ENCODE measurements at places on chromosomes 12 and 14. TPM values are rescaled to one million over a fixed set of nuclear protein-coding genes. Genes with fewer than 3 reads are reported as not detected.

Gene TBX3
- 0.07 TPM for total RNA-seq

Gene RAPGEF3
- total RNA-seq: 7.4 TPM

DNA sequence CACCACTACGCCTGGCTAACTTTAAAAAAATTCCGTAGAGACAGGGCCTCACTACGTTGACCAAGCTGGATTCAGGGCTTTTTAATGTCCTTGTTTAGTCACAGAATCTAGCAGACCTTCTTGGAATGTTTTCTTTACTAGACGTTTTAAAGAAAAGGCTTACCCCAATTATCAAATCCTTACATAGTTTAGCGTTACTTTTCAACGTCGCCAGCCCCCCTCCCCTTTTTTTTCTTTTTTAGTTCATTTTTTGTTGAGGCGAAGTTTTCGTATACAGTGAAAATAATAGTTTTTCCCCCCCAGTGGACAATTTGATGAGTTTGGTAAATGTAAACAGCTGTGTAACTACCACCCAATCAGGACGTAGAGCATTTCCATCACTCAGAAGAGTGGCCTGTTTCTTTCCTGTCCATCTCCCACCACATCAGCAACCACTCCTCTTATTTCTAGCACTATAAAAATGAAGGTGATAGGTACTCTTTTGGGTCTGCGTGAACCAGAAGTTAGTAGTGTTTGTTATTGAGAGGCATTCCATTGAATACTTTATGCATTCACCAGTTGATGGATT lies 753 bp upstream of the DLGAP5 start:
- no peak for DNase-seq

DNA sequence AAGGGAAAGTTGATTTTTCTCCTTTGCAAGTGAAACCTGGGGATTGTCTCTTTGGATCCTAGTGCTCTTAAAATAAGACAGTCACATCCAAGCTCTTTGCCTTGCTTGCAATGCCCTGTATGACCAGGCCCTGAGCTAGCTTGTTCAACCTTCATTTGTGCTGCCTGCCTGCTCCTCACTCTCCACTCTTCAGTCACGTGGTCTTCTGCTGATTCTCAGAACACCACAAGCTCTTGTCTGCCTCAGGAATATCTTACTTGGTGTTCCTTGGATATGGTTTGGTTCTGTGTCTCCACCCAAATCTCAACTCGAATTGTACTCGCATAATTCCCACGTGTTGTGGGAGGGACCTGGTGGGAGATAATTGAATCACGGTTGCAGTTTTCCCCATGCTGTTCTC lies 318.7 kb downstream of the RMST start:
- DNase-seq: no peak

DNA sequence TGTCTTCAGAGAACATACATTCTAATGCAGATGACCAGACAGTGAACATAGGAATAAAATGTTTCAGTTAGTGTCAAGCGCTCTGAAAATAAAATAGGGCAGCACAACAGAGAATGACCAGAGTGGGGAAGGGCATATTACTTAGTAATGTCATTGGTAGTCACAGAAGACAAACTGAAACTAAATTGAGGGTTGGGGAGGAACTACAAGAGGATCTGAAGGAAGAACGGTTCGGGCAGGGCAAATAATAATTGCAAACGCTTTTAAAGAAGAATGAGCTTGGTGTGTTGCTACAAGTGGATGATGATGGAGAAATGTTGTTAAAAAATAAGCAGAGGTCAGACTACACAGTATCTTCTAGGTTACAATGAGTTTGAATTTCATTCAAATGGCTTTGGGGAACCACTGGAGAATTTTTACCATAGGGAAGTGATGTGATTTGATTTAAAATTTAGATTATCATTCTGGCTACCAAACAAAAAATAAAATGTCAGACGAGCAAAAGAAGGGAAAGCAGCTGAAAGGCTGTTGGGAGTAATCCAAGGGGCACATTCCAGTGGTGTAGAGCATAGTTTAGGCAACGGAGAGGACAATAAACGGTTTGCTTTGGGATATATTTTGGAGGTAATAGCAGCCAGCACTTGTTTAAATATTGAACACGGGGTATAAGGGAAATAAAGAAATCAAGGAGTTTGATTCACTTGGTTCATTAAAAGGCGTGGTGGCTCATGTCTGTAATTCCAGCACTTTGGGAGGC lies 56.3 kb upstream of the SLC6A13 start:
- DNase-seq: no peak

All from H9 (cell line).